HFFc6 (cell line): ENCODE measurements at places on chromosomes 5 and 9.
A peak's percentile ranks its signal among the peaks of the same experiment; 100 is the strongest.

DNA sequence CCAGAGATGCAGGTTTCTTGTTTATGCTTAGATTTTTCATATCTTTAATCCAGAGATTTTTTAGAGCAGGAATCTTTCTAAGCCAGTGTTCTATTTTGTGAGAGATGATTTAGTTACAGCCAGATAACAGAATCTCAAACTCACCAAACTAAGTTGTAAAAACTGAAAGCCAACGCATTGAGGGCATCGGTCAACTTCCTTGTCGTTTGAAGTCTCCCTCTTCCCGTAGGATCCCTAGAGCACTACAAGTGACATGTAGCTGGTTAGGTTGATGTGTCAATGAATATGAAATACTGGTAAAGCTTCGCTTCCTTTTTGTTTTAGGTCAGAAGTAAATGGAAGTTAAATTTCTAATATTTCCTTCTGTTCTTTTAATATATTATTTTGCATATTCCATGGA is 139.6 kb downstream of the YIPF5 start:
- no peak for DNase-seq

DNA sequence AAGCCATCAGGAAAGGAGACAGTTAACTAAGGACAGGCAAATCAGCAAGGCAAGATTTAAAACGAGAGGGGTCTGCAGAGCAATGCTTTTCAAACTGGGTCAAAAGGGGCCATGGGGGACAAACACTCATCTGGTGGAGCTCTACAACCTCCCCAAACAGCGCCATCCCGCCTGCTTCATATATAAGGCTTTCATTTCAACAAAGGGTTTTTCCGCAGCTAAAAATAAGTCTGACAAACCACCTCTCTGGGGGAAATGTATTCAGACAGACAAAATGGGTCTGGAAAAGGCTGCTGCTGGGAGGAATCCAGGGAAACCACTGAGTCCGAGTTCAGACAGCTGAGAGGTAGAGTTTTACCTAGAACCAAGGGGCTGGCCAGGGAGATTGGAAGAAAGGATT is 8.3 kb upstream of the SEPTIN8 start:
- DNase-seq: no peak

GRCh38 chr9:107868186-107868585 is 378.6 kb upstream of the KLF4 start:
- no peak for DNase-seq

DNA sequence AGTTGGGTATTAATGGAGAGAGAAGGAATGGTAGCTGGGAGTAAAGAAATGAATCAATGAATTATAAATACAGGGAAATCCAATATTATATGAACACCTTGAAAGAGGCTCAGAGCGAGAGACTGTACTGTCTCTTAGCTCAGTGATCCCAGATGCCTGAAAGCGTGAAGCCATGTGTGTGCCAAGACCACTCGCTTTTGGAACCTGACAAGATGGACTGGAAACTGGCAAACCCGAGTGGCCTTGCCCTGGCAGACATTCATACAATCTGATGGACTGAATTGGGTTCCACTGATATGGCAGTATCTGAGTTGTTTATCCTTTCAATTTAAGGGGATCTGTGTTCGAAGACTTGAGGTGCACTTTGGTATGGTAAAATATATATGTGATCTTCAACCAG is 170.3 kb downstream of the ERCC6L2 start:
- DNase-seq: no peak

DNA sequence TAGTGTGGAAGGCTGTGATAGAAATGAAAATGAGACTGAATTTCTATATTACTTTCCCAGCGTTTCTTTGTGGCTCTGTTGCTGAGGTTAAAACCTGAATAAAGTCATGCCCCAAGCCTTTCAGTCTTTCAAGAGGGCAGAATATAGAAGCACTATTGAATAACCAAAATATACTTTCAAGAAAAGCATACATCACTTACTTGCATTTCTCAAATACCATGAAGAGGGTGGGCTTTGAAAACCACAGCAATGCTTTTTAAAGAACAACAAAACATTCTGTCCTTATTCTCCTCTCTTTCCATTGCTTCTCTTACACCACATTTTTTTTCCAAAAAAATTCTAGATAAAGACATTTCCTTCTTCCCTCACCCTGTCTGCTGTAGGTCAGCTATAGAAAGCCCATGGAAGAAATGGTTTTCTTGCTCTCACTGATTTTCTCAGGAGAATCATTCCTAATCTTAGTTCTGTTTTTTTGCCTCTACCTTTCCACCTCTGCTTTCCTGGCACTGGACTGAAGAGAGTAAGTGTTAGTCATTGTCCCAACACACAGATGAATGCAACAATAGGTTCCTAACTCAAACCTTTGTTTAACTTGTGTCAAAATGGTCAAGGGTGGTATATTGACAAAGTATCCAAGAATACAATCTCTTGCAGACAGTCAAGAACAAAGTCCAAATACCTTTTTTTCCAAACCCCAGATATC is 51.6 kb downstream of the NUDT12 start:
- no peak for DNase-seq

DNA sequence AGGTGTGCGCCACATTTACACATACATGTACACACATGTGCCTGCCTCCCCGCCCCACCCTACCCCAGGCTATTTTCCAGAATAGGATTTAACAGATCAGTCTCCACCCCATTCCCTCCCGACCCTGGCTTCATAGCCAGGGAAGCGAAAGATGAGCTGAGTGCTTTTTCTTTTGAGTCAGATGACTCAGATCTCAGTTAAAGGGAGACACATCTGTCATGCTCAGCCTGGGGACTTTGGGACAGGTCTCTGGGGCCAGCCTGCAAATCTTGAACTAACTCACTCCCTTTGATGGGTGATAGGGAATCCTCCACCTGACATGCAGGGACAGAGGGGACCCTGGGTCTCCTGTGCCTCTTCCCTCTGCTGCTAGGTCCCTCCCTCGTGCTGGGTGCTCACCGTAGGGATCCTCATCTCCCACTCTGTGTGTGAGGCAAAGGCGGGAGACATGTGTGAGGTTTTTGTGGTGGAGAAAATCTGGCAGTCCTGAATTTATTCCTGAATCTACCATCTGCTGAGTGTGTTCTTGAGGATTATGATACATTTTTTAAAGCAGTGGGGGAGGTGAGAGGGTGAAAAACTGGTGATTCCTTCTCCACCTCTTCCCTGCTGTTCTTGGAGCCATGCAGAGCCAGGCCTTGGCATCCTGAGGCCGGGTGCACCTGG is 37.7 kb downstream of the NEUROG1 start:
- DNase-seq: no peak

- no peak for DNase-seq
These were observed 560 bp upstream of the NDUFS6 start for GRCh38 chr5:1800472-1801221.

- DNase-seq: no peak
These were observed 365.5 kb downstream of the KCNN2 start for GRCh38 chr5:114727358-114727757.

DNA sequence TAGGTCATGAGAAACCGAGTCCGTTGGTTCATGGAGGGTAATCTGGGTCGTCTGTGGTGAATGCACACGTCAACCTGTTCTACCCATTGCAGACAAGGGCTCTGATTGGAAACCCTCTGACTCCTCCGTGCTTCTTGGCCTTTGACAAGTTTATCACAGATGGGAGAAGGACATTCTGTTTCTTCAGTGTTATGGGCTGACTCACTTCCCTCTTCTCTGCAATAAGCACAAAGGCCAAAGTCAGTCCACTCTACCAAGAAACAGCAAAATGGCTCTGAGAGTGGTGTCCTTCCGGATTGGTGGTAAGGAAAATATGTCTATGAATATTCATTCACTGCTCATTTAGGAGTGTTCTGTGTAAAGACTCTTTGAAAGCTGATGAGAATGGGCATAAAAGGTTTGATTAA is 89.3 kb downstream of the FEM1C start:
- DNase-seq: peak; percentile 63

DNA sequence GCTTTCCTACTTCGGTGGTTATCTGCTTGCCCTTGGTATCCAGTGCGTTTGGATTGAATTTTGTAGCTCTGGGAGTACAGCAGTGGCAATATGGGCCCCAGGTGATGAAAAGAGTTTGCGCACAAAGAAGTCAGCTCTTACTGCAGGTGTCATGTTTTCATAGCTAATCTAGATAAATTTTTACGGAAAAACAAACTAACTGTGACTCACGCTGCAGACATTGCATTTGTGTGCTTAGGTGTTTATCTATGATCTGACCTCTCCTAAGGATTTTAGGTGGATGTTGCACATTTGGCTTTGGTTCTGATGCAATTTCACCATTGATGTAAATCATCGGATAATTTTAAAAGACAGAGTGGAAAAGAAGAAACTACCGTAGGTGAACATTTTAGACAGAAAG is 92.1 kb downstream of the VCAN start:
- no peak for DNase-seq

- peak; percentile 78 for DNase-seq
These were observed 103.5 kb downstream of the GCNT1 start for GRCh38 chr9:76562511-76562911.

GRCh38 chr5:89452081-89452480 is 569.1 kb upstream of the MEF2C start:
- DNase-seq: no peak

DNA sequence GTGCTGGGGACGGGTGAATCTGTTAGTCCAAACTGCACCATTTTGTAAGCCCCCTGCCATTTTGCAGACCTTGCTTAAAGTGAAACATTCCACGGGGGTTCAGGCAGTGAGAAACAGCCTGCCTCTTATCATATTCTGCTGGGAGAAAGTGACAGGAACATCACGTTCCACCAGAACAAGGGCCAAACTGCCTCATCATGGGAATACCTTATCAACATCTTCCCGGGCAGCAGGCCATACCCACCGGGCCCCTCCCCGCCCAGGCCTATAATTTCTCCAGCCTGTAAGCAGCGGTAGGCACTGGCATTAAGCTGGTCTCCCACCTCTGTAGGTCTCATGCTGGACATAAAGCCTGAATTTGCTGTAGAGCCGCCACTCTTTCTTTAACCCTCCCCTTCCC is 1.5 kb upstream of the CFAP77 start:
- no peak for DNase-seq

DNA sequence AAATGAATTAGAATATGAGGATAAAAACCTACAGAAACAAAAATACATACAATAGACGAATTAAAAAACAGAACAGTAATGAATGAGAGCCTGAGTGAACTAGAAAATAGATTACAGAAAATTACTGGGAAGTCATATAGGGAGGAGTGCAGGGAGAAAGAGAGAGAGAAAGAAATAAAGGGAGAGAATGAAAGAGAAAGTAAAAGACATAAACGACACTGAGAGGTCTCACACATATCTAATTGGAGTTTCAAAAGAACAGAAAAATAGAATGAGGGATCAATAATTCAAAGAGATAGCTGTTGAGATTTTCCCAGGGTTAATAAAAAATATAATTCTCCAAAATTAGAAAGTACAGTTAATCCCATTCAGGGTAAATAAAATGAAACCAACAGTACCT is 156.4 kb upstream of the FTMT start:
- no peak for DNase-seq
